ENCODE measurements at places on chromosomes 11 and 22.

- DNase-seq, result no peak
Measured at GRCh38 chr11:133576351-133576750, 44.0 kb upstream of the OPCML start.

DNA sequence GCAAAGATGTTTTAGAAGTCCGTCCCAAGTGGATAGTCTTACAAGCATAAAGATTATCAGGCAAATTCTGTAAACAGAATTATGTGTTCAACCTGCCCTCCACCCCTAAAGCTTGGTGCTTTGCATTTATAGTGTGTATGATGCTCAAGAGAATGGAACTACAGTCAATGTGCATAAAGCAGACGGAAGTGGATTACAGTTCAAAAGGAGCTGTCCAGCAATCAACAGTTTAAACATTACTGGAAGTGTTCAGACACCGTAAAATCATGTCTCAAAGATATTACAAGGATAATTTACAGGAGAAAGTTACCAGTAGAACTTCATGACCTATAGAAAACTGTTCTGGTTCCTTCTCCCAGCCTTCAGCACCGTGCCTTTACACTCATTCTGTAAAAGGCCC lies 1.0 kb downstream of the RIC3 start:
- no peak for DNase-seq

GRCh38 chr11:110027627-110028371 lies 65.4 kb upstream of the ZC3H12C start:
- no peak for DNase-seq

DNA sequence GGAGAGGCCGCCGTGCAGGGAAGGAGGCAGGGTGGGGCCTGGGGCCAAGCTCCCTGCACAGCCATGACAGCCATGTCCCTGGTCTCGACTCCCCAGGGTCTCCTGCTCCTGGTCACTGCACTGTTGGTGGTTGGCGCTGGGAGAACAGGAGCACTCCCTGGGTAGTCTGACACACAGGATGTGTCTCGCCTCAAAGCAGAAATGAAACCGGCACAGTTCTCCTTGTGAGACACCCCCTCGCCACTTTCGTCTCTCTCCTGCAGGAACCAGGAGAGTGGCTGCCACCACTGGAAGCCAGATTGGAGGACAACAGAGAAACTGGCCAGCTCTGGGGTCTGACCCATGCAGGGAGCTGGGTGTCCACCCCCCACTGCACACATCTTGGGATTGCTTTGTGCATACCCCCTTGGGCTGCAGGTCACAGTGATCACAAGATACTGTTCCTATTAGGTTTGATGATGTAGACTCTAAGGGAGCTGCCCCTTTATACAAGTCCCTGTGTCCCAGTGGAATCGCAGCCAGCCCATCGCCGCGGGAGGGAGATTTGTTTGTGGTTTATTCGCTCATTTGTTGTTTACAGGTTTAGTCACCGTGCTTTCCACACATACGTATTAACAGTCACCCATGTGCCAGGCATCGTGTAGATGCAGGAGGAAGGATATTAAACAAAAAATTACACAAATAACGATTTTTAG lies 27.0 kb upstream of the YWHAH start:
- no peak for DNase-seq

- DNase-seq, result no peak
Measured at GRCh38 chr11:96279018-96279895, 63.7 kb downstream of the MAML2 start.
